ENCODE measurements at places on chromosomes 2 and 18. TPM values are rescaled to one million over a fixed set of nuclear protein-coding genes. Genes with fewer than 3 reads are reported as not detected.

DNA sequence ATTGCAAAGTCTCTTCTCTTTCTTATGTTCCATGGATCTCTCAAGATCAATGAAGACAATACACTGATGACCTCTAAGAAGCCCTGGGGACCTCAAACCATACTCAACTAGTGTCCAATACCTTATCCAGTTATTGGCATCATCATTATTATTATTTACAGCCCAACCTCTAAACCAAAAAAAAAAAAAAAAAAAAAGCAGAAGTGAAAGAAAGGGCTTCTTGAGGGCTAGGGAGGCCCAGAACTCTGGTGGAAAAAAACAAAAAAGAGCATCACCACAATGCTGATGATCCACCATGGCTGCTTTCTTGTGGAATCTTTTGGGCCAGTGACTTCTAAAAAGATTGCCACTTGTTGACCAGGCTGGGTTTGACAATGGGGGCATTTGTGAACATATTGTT is 324.9 kb downstream of the LPIN1 start:
- no peaks in the 10 kb centered on the region for H3K36me3 ChIP-seq
- H3K27ac ChIP-seq = no peak overlapping the region
- peaks cover 4% of the 10 kb centered on the region for H3K27me3 ChIP-seq
- no peak for DNase-seq

DNA sequence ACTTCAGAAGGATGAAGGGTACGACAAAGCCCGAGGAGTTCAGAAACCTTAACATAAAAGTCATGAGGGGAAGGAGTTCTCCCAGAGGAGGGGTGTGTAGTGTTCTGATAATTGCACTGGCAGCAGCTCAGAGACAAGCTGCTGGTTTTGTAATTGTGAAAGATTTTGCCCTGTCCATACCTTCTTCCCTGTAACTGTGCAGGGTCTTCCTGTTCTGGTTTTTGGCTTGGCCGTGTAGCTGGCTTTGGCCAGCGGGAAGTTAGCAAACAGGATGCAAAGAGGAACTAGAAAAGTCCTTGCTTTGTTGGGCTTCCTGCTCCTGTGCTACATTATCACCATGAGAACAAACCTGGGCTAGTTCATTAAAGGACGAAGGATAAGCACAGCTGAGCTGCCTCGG is 160.8 kb downstream of the LPIN1 start:
- no peaks in the 10 kb centered on the region for H3K4me1 ChIP-seq
- no peak for DNase-seq
- no peak overlapping the region for H3K4me3 ChIP-seq
- no peaks in the 10 kb centered on the region for H3K36me3 ChIP-seq

GRCh38 chr2:217079165-217079564 is 219.3 kb upstream of the TNP1 start:
- H3K36me3 ChIP-seq = no peaks in the 10 kb centered on the region
- DNase-seq = no peak
- H3K4me1 ChIP-seq = no peaks in the 10 kb centered on the region

SLC25A52 gene
- total RNA-seq = 0.30 TPM

DNA sequence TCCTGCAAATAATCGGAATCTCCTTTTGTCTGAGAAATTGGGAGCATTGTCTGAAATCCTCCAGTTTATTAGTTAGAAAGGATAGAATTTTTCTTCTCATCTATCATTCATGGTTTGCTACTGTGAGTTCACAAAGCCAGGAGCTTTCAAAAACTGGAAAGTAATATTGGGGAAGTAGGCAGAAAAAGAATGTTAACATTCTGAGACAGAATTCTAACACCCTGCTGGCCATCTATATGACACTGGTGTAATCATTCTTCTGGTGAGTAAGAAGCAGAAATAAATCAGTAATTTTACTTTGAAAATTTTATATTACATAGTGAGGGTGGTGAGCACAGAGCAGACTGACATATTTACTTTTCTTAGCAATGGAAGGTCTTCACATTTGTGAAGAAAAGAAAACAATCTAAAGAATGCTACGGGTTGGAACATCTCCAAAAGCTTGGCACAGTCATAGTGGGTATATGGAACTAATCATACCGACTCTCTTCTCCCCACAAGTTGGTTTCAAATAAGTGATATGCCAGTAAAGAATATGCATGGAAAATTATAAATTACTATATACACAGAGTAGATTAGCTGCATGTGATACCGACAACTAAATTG is 344.9 kb downstream of the LPIN1 start:
- H3K36me3 ChIP-seq = no peaks in the 10 kb centered on the region
- no peak overlapping the region for H3K27ac ChIP-seq
- DNase-seq = no peak
- no peaks in the 10 kb centered on the region for H3K4me1 ChIP-seq

CCDC148 gene
- not detected for total RNA-seq

IAH1 gene
- total RNA-seq = 79.0 TPM

POTEJ gene
- not detected for total RNA-seq

GRCh38 chr18:907115-907884 is 2.6 kb downstream of the ADCYAP1 start:
- H3K4me3 ChIP-seq = peak overlapping the region; percentile 52
- peak; percentile 18 for DNase-seq
- no peak overlapping the region for H3K27ac ChIP-seq
- H3K36me3 ChIP-seq = peaks cover 14% of the 10 kb centered on the region

RND3 gene
- total RNA-seq = not detected

ITGB6 gene
- total RNA-seq = not detected

DNA sequence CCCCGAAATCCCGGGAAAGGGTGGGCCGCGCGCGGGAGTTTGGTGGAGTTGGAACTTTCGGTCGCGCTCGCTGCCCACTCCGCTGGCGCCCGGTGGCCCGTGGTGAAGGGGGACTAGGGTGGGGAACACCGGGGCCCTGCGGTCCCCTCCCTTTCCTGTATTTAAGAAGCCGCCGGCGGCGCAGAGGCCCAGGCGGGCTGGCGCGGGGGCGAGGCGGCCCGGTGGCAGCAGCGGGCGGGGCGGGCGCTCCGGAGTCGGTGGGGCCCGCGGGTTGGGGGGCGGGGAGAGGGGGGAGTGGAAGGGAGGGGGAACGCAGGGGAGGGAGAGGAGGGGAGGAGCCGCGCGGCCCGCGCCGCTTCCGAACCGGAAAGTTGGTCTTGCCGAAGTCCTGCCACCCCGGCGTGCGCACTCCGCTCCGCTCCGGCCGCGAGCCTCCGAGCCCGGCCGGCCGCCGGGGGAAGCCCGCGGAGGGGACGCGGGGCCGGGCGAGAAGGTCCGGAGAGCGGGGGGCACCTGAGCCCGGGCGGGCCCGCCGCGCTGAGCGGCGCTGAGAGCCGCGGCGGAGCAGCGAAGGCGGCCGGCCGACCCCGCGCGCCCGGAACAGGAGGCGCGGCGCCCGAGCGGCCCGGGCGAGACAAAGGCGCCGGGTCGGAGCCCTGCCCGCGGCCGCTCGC is 425 bp upstream of the SALL3 start:
- H3K27ac ChIP-seq = no peak overlapping the region
- H3K36me3 ChIP-seq = peaks cover 9% of the 10 kb centered on the region
- peaks cover 13% of the 10 kb centered on the region for H3K4me1 ChIP-seq
- H3K4me3 ChIP-seq = no peak overlapping the region
- peaks cover 66% of the 10 kb centered on the region for H3K27me3 ChIP-seq
- no peak for DNase-seq

DNA sequence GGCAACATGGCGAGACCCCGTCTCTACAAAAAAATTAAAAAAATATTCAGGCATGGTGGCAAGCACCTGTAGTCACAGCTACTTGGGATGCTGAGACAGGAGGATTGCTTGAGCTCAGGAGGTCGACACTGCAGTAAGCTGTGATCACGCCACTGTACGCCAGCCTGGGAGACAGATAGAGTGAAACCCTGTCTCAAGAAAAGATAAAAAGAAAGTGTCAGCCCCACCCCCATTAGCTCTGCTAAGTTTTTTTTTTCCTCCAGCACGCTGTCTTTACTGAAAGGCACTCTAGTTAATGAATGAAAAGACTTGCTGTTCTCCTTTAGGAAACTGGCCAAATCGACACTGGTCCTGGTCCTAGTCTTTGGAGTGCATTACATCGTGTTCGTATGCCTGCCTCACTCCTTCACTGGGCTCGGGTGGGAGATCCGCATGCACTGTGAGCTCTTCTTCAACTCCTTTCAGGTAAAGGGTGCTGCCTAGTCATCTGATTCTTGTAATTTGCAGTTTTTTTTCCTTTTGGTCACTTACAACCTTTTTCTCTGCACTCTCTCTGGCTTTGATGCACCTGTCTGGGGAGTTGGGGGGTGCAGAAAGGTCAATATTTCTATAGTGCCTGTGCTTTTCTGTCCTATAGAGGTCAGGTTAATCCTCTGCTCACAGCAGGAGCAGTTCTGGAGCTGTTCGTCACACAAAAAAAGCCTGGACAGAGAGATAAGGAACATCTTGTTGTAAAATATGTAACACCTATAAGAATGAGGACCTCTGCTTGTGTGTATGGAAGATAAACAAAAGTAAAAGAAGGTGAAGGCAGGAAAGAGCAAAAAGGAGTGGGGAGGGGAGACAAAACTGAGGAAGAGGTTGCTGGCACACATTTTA is 82.3 kb downstream of the PTH2R start:
- no peaks in the 10 kb centered on the region for H3K36me3 ChIP-seq
- H3K4me1 ChIP-seq = no peaks in the 10 kb centered on the region
- H3K27me3 ChIP-seq = peaks cover 2% of the 10 kb centered on the region
- no peak overlapping the region for H3K27ac ChIP-seq
- no peak overlapping the region for H3K4me3 ChIP-seq
- no peak for DNase-seq

DNA sequence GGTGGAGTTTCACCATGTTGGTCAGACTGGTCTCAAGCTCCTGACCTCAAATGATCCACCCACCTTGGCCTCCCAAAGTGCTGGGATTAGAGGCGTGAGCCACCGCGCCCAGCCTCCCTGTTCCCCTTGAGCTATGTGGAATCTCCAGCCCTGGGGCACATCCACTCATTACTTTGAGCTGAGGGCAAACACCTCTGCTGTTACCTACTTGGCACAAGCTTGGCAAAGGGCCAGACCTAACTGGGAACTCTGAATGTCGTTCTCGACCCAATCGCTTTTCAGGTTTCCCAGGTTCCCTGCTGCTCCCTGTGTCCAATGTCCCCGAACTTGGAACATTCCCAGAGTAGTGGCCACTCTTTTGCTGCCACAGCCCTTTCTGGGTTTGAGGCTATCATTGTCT is 40.6 kb downstream of the CHST10 start:
- no peaks in the 10 kb centered on the region for H3K4me1 ChIP-seq
- H3K27me3 ChIP-seq = peaks cover 24% of the 10 kb centered on the region
- no peak for DNase-seq
- no peak overlapping the region for H3K4me3 ChIP-seq

- H3K27ac ChIP-seq = no peak overlapping the region
- no peaks in the 10 kb centered on the region for H3K36me3 ChIP-seq
- H3K27me3 ChIP-seq = no peaks in the 10 kb centered on the region
- no peak overlapping the region for H3K4me3 ChIP-seq
- H3K4me1 ChIP-seq = no peaks in the 10 kb centered on the region
Measured at GRCh38 chr2:160914217-160914616, 246.0 kb upstream of the TANK start.

DNA sequence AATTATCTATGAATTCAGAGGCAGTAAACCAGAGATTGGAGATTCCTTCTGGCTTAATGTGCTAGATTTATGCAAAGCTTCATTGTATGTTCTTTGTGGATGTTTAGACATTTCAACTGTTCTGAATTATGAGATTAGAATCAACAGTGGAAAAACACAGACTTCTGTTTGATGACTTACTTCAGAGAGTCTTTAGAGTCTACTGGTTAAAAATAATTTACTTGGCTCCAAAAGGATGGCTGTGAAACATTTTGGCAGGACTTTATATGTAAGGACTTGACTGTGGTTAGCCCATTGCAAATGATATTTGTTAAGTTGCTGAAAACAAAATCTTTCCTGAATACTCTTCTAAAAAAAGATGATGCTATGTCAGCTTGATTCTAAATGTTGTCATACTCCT is 25.5 kb upstream of the LRRC30 start:
- H3K4me1 ChIP-seq = no peaks in the 10 kb centered on the region
- no peak for DNase-seq
- no peaks in the 10 kb centered on the region for H3K27me3 ChIP-seq
- no peak overlapping the region for H3K27ac ChIP-seq
- H3K36me3 ChIP-seq = no peaks in the 10 kb centered on the region

SNTG2 gene
- total RNA-seq = not detected

DNA sequence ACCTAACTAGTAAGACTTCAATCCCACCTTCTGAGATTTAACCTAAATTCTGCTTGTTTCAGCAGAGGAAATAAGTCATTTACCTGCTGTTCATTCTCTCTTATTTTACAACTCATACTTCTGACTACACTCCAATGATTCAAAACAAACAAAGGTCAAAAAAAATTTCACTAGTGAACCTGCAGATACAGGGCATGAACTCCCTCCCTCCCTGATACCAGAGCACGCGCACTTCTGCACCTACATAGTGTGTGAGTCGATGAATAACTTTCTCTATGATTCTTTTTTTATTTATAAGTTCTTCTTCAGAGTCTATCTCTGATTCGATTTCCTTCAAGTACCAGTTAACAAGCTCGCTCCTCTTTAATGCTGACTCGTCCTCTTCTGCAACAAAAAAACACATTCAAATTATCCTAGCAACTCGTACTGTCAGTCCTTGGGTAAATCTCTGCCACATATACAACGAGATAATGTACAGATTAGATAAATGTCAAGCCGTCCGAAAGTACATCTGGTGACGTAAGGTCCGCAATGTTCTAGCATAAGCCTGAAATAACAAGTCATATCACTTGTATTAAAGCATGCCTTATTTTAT is 7.4 kb upstream of the LCT start:
- no peak for DNase-seq
- H3K36me3 ChIP-seq = peaks cover 78% of the 10 kb centered on the region
- no peaks in the 10 kb centered on the region for H3K27me3 ChIP-seq
- peaks cover 24% of the 10 kb centered on the region for H3K4me1 ChIP-seq

ANKRD53 gene
- total RNA-seq = not detected

INHA gene
- not detected for total RNA-seq

DNA sequence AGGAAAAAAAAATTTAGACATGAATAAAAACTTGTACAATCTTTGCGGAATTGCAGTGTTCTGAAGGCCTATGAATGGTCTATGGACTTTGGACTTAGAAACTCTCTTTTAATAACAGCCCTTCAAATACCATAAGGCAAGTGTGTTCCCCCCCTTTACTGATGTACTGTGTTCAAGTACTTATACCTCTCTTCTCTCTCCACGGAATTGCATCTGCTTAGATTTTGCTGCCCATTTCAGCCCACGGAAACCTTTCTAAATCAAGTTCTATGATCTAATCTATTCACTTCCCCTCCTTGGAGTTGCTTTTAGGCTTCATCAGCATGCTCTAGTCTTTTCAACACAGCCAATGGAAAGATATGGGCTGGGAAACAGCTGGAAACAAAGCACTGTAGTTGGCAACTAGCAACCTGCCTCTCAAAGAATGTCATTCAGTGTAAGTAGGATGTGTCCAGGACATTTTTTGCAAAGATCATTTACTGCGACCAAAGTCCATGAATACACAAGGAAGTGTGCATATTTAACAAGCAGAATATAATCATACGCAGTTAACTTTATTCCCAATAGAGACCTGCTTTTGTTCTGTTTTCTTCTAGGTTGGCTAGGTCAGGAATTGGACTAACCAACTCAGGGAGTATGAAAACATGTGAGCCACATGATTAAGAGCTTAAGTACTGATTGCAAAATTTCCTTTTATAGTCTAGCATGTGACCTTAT is 58.0 kb downstream of the SLC40A1 start:
- H3K4me3 ChIP-seq = no peak overlapping the region
- no peaks in the 10 kb centered on the region for H3K36me3 ChIP-seq
- H3K4me1 ChIP-seq = no peaks in the 10 kb centered on the region
- H3K27ac ChIP-seq = no peak overlapping the region
- DNase-seq = no peak

PER2 gene
- 8.7 TPM for total RNA-seq

GRCh38 chr2:207635468-207636200 is 10.4 kb upstream of the METTL21A start:
- peaks cover 1% of the 10 kb centered on the region for H3K27me3 ChIP-seq
- DNase-seq = no peak
- H3K4me1 ChIP-seq = no peaks in the 10 kb centered on the region
- no peak overlapping the region for H3K4me3 ChIP-seq

All from activated CD4-positive, alpha-beta memory T cell treated with anti-CD3 and anti-CD28 coated beads, Interleukin-2, amount 10 ng/mL, durations not matched to agents 7 days and 5 days (primary cell).